Osteocyte (in vitro differentiated cells): ENCODE measurements at places on chromosomes 5 and 9. TPM values are rescaled to one million over a fixed set of nuclear protein-coding genes. Genes with fewer than 3 reads are reported as not detected.

DNA sequence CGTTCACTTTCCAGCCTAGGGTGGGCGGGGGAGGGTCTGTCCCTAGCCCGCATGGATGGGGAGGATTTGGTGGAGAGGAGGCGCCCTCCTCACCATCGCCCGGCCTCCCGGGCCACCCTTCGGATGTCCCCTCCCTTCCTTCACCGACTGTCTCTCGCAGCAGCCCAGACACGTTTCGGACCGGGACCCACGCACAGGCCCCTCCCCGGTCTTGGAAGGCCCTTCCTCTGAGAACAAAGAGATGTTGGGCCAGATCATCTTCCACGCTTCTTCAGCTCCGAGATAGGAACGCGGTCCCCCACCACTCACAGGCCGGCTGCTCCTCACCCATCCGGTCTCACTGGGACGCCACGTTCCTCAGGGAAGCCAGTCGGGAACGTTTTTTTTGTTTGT, 640 bp upstream of the DPM2 start:
- peak overlapping the region; percentile 32 for H3K4me3 ChIP-seq
- peak overlapping the region; percentile 38 for H3K27ac ChIP-seq
- no peaks in the 10 kb centered on the region for H3K27me3 ChIP-seq
- peaks cover 39% of the 10 kb centered on the region for H3K4me1 ChIP-seq
- peaks cover 16% of the 10 kb centered on the region for H3K36me3 ChIP-seq

DNA sequence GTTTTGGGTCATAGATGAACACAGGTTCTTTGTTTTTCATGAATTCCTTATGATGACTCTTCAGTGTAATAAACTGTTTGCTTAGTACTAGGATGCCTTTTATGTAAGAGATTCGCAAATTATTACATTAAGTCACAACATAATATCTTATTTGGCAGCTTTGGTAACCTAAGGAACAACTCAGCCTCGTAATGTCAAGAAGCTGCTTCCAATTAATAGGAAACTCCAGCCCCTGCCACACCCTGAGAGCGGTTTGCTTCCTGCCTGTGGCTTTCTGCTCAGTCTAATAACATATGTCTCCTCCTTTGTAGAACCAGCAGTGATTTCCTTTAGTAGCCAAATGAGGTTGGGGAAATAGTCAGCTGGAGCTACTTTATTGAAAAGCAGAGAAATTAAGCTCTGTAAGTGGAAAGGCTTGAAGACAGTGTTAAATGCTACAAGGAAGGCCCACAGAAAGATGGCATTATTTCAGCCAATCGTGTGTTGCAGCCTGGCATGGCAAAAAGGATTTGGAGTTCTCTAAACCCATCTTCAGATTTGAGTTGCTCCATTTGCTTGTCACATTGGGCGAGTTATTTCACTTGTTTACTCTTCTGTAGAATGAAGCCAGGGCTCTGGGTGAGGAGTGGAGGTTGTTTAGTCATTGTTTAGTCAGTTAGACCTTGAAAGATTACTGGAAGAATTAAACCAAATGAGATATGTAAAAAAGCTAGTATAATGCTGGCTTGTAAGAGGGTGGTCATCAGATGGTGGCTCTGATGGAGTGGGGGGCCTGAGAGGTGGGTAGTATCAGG, 54.1 kb downstream of the MTAP start:
- no peak overlapping the region for H3K27ac ChIP-seq
- H3K36me3 ChIP-seq = peaks cover 55% of the 10 kb centered on the region
- no peaks in the 10 kb centered on the region for H3K27me3 ChIP-seq
- no peak for DNase-seq

DNA sequence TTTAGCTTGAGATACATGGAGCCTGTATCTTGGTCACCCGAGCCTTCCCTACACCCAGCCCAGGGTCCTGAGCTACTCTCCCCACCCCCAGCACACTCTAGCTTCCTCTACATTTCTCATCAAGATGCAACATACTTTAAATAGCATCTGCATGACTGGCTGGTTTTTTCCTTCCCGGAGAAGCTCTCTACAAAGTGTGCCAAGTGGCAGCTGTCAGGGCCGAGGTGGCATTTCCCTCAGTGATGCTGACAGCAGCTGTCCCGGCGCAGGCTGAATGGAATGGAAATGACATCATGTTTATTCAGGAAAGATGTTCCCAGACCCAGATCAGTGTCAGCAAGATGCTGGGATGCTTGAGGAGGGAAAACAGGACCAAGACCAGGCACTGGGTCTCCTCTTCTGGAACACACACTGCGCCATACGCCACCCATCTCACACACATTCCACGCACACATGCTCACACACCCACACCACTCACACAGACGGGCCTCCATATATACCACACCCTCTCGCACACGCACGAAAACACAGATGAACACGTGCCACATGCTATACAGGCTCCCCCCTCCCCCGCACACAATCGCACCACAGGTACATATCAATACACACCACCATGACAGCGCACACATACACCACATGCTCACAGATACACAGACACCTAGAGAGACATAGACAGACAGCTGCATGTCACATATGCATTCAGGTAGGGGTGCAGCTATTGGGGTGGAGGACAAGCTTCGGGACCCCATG, 67.8 kb downstream of the LHX2 start:
- no peak overlapping the region for H3K4me3 ChIP-seq
- peaks cover 3% of the 10 kb centered on the region for H3K27me3 ChIP-seq
- H3K4me1 ChIP-seq = peaks cover 22% of the 10 kb centered on the region

DNA sequence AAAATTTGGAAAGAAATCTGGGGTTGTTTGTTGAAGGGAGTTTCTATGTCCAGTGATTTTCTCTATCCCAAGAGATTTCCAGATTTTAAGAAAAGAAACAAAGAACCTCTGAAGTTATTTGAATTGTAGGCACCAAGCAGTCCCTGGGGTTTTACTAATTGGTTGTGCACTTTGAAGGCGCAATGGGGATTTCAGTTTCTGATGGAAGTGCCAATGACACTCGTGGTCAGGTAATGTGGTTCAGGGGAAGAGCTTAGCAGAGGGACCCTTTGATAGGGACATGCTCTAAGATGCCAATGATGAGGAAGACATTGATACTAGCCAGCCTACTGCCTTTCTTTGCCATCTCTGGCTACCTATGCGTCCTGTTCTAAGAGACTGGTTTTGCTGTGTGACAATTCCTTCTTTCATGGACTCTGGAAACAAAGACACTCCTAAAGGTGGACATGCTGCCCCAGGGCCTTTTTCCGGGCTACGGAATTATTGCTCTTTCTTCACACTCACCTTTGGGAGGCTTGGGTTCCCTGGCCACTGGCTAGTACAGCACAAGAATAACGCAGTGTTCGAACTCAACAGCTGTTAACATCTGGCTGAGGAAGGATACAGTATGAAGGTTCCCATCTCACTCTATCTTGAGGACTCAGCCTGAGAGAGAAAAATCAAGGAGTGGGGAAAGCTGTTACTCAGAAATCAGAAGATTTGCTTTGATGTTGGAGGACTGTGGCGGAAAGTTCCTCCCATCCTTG, 6.9 kb upstream of the TRAF1 start:
- no peaks in the 10 kb centered on the region for H3K27me3 ChIP-seq
- H3K27ac ChIP-seq = peak overlapping the region; percentile 99
- no peak for DNase-seq
- no peak overlapping the region for H3K4me3 ChIP-seq
- peaks cover 81% of the 10 kb centered on the region for H3K4me1 ChIP-seq

GRCh38 chr9:93660352-93661046, 84.1 kb downstream of the PHF2 start:
- H3K4me3 ChIP-seq = no peak overlapping the region
- peaks cover 8% of the 10 kb centered on the region for H3K36me3 ChIP-seq
- no peaks in the 10 kb centered on the region for H3K27me3 ChIP-seq
- no peaks in the 10 kb centered on the region for H3K4me1 ChIP-seq
- no peak overlapping the region for H3K27ac ChIP-seq

DNA sequence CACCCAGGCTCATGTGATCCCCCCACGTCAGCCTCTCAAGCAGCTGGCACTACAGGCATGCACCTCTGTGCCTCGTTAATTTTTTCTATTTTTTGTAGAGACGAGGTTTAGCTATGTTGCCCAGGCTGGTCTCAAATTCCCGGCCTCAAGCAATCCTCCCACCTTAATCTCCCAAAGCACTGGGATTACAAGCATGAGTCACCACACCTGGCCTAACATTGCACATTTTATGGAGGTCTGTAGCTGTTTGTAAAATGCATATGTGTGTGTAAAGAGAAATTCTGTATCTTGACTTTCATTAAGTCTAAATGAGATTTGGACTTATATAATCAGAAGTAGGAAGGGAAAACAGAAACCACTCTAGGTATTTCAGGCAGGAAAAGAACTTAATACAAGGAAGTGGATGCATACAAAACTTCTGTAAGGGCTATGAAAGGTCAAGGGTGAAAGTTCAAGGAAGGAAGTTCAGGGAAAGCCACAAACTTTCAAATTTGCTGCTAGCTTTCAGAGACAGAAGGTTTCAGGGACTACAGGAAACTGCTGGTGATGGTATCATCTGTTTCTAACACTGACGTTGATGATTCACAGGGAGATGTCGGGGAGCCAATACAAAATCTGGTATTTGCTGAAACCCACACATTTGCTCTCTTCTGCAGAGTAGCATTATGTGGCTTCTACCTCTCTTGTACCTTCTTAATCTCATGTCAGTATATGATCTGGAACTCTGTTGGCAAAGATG, 209.4 kb downstream of the PIK3R1 start:
- peaks cover 25% of the 10 kb centered on the region for H3K4me1 ChIP-seq
- no peak overlapping the region for H3K27ac ChIP-seq
- H3K4me3 ChIP-seq = no peak overlapping the region
- H3K36me3 ChIP-seq = no peaks in the 10 kb centered on the region

- peaks cover 11% of the 10 kb centered on the region for H3K4me1 ChIP-seq
- no peaks in the 10 kb centered on the region for H3K36me3 ChIP-seq
- peak overlapping the region; percentile 75 for H3K27ac ChIP-seq
These were observed 1.1 kb downstream of the PALM2AKAP2 start for GRCh38 chr9:109781086-109781485.

- no peak for DNase-seq
- H3K36me3 ChIP-seq = no peaks in the 10 kb centered on the region
- H3K27me3 ChIP-seq = peaks cover 38% of the 10 kb centered on the region
These were observed 39.4 kb upstream of the SMIM32 start for GRCh38 chr5:136232316-136232715.

DNA sequence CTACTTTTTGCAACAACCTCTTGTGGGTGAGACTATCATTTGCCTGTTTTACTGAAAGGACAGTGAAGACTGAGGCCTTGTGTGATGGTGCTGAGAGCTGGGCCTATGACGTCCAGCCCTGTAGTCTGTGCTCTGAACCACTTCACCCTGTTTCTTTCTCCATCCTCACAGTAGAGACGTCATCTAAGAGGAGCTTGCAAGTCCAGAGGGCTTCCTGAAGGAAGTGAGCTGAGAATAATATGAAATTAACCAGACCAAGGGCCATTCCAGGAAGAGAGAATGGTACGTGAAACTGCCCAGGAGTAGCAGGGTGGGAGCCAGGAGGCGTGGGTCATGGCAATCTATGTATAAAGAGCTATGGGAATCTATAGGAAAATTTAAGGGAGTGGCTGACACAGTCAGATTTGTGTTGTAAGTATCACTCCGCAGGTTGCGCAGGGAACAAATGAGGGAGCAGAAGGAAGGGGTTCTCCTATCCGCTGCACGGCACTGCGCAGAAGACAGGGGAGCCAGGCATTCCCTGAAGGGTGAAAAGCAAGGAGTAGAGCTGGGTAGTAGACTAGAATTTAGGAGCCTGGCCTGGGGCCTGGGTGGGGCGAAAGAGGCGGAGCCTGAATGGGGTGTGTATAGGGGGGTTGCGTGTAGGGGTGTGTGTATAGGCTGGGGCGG, 596 bp upstream of the FGFR4 start:
- H3K27me3 ChIP-seq = peaks cover 20% of the 10 kb centered on the region
- no peaks in the 10 kb centered on the region for H3K36me3 ChIP-seq
- no peak for DNase-seq
- H3K4me1 ChIP-seq = peaks cover 17% of the 10 kb centered on the region
- no peak overlapping the region for H3K27ac ChIP-seq

DNA sequence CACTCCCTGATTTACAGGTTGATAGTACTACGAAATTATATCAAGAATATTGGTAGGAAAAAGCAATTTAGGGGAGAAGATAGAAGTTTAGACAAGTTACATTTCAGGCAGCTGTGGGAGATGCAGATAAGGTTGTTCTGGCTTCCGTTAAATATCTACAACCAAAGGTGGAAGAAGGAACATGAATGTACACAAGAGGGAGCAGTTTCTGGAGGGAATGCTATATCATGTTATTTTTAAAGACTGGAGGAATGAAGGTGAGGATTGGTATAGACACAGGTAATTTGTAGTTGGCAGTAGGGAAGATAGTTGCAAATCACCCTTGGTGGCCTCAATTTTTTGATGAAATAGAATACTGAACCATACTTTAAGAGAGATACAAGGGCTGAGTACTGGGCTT, 187.3 kb upstream of the NMUR2 start:
- H3K36me3 ChIP-seq = no peaks in the 10 kb centered on the region
- no peak overlapping the region for H3K4me3 ChIP-seq
- no peaks in the 10 kb centered on the region for H3K4me1 ChIP-seq
- H3K27ac ChIP-seq = no peak overlapping the region
- DNase-seq = no peak

DNA sequence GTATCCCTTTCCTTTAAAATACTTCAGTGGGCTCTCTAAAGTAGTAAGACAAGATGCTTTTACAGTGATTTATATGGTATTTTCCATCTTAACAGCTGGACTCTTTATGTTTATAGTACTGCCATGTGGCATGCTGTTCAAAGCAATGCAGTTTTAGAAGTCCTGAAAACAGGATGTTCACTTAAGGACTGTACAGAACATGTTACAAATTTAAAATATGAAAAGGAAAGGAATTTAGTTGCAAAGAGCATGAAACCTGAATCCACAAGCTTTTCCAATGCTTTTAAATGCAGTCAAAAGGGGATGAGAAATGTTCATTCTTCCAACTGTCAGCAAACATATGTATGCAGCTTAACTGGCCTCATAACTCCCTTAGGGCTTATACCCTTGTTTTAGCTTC, 580.2 kb downstream of the EFNA5 start:
- DNase-seq = no peak
- peaks cover 27% of the 10 kb centered on the region for H3K4me1 ChIP-seq
- no peaks in the 10 kb centered on the region for H3K27me3 ChIP-seq
- peak overlapping the region; percentile 72 for H3K27ac ChIP-seq
- H3K36me3 ChIP-seq = no peaks in the 10 kb centered on the region

DNA sequence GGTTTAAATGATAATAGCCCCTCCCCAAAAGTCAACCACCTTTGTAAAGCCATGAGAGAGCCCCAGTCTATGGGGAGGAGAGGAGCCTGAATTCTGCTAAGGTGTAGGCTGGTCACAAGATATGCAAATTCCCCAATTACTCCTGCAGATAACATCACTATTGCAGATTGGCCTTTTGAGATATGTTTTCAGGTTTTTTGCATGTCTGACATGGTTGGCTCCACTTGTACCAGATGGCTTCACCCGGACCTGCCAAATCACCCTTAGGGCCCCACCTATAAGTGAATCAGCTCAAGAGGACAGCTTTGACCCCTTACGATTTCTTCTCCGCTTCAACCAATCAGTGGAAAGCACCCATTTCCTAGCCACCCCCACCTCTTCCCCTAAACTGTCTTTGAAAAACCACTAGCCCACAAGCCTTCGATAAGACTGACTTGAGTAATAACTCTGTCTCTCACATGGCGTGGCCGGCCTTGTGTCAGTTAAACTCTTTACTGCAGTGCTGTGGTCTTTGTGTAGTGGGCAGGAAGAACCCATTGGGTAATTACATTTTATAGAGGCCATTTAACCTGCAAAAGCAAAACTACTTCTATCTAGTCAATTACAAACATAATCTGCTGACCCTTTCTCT, 69.7 kb downstream of the PRLR start:
- H3K4me1 ChIP-seq = no peaks in the 10 kb centered on the region
- H3K27me3 ChIP-seq = no peaks in the 10 kb centered on the region
- no peak for DNase-seq
- H3K36me3 ChIP-seq = no peaks in the 10 kb centered on the region

The HRH2 gene
- total RNA-seq = not detected in 2 replicates

The PCDHB13 gene
- 2.2 and 2.4 TPM in 2 replicates for total RNA-seq

The BBLN gene
- 93.3 and 93.9 TPM in 2 replicates for total RNA-seq
